A673 (cell line): ENCODE measurements at places on chromosomes 7 and 10. TPM values are rescaled to one million over a fixed set of nuclear protein-coding genes. Genes with fewer than 3 reads are reported as not detected.

DNA sequence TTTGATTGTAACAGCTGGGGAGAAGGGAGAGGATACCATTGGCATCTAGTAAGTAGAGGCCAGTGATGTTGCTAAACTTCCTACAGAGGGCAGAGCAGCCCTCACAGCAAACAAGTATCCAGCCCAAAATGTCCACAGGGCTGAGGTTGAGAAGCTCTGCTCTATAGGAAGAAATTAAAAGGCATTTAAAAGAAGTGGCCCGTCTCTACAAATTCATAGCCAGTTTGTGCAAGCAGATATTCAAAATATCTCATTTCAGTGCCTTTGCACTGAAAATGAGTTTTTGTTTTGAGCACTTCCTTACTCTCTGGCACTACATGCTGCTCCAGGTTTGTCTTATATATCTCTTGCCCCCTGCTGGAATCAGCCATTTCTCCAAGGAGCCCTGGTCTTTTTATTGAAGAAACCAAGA is 330.0 kb downstream of the BBS9 start:
- H3K27ac ChIP-seq = no peak overlapping the region
- DNase-seq = peak; percentile 68
- H3K4me3 ChIP-seq = no peak overlapping the region
- H3K4me1 ChIP-seq = no peaks in the 10 kb centered on the region

- H3K4me1 ChIP-seq = no peaks in the 10 kb centered on the region
- no peak overlapping the region for H3K4me3 ChIP-seq
- no peak overlapping the region for H3K27ac ChIP-seq
- no peaks in the 10 kb centered on the region for H3K27me3 ChIP-seq
These were observed 13.0 kb upstream of the ELN start for GRCh38 chr7:74014931-74015330.

- H3K4me1 ChIP-seq = no peaks in the 10 kb centered on the region
- H3K4me3 ChIP-seq = no peak overlapping the region
- H3K27me3 ChIP-seq = no peaks in the 10 kb centered on the region
- H3K27ac ChIP-seq = no peak overlapping the region
These were observed 27.1 kb downstream of the ACSM6 start for GRCh38 chr10:95221124-95221523.

DNA sequence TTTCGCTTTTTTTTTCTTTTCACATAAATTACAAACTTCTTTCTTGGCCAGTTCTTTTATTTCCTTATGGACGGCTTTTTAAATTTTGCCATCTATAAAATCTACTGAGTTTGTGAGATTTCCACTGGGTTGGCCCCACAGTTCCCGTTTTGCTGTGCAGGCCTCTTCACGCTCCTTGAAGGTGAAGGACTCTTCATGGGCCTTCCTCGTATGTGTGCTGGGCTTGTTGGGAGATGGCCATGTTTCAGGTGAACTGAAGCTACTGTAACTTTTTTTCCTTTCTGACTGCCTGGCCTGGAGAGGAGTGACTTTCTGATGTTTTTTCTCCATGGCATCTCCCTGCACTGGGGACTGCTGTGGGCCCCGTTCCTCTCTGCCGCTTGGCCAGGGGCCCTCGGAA is 262.4 kb downstream of the COBL start:
- H3K36me3 ChIP-seq = no peaks in the 10 kb centered on the region
- no peaks in the 10 kb centered on the region for H3K27me3 ChIP-seq
- H3K4me3 ChIP-seq = no peak overlapping the region
- no peaks in the 10 kb centered on the region for H3K4me1 ChIP-seq
- H3K27ac ChIP-seq = no peak overlapping the region
- DNase-seq = no peak

The NCOA4 gene
- 48.0 and 50.6 TPM in 2 replicates for total RNA-seq

The GPC2 gene
- 23.3 and 28.4 TPM in 2 replicates for total RNA-seq

The CYP2E1 gene
- total RNA-seq = 0.49 and 0.74 TPM in 2 replicates

- no peak overlapping the region for H3K27ac ChIP-seq
- H3K4me3 ChIP-seq = no peak overlapping the region
- H3K27me3 ChIP-seq = no peaks in the 10 kb centered on the region
These were observed 64.8 kb downstream of the SH3PXD2A start for GRCh38 chr10:103790580-103790979.

The NKX2-3 gene
- 0.20 TPM in 1 of 2 replicates, not detected in the other for total RNA-seq

The SLF2 gene
- total RNA-seq = 34.6 and 39.4 TPM in 2 replicates

- H3K36me3 ChIP-seq = no peaks in the 10 kb centered on the region
- no peak overlapping the region for H3K27ac ChIP-seq
- H3K27me3 ChIP-seq = no peaks in the 10 kb centered on the region
- DNase-seq = no peak
- no peaks in the 10 kb centered on the region for H3K4me1 ChIP-seq
These were observed 44.0 kb downstream of the CCDC7 start for GRCh38 chr10:32489901-32490300.

The SLC25A40 gene
- total RNA-seq = 29.6 and 30.7 TPM in 2 replicates
